Activated T-cell treated with anti-CD3 and anti-CD28 coated beads, Interleukin-2, amount 50 U/mL, for 72 hours (primary cell): ENCODE measurements at places on chromosomes 1 and 21.

GRCh38 chr1:221998186-221998612 is 256.3 kb upstream of the DUSP10 start:
- DNase-seq, result no peak

DNA sequence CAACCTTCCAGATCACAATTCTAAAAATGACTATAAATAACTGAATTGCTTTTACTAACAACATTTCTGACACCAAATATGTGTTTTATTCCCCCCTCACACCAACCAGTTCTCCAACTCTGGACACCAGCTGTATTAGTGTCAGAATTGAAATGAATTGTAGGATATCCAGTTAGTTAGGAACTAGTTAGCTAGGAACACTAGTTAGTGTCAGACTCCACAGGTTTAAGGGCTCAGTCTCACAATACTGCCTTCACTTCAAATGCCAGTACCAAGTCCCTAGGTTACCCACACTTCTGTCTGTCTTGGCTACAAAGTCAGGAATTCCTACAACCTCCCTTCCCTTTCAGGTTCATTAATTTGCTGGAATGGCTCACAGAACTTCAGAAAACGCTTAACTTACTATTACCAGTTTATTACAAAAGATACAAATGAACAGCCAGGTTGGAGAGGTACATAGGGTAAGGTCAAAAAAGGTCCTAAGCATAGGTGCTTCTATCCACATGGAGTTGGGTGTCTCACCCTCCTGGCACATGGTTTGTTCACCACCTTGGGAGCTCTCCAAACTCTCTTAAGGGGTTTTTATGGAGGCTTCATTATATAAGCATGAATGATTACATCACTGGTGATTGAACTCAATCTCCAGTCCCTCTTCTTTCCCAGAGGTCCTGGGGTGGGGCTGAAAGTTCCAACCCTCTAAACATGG is 4.2 kb downstream of the STXBP3 start:
- DNase-seq, result no peak

GRCh38 chr1:6184083-6184783 is 4.1 kb upstream of the CHD5 start:
- DNase-seq, result no peak

DNA sequence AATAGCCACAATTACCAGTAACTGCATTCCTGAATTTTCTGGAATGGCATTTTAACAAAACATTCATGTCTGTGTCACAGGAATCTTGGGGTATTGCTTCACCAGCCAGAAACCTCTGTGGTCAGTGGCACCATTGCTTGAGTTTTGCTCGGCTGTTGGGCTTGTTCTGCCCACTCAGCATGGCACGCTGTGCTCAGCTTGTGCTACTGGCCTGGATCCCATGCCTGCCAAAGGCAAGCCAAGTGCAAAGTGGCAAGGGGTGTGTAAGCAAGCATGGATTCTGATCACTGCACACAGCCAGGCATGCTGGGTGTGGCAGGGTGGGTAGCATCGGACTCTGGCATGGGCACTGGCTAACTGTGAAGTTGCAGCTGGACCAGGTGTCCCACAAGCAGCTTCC is 1150.9 kb downstream of the MRPL39 start:
- no peak for DNase-seq

GRCh38 chr1:223299553-223299952 is 64.4 kb downstream of the SUSD4 start:
- no peak for DNase-seq

GRCh38 chr21:33030633-33031032 is 4.9 kb downstream of the OLIG2 start:
- DNase-seq, result no peak

GRCh38 chr1:238088560-238089290 is 198.0 kb upstream of the ZP4 start:
- no peak for DNase-seq

- DNase-seq, result no peak
These were observed 148.4 kb downstream of the PSMG1 start for GRCh38 chr21:39034590-39035536.

GRCh38 chr21:45127937-45128336 is 53.6 kb downstream of the ADARB1 start:
- no peak for DNase-seq

DNA sequence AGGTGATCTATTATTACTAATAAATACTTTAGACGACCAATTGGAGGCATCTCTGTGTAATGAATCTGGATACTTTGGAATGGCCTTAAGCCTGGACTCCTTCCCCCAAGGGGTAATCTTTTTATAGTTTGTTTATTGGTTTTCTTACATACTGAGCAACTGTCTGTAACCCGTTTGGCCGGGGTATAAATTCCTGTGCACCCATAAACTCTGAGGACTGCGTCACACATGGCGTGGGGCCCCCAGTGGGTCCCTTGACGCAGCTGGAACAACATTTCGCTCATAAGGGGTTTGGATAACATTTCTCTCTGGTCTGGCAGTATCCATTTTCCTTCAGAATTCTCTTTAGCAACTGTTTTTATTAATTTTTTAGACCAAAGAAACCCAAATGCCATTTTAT is 26.5 kb downstream of the SCCPDH start:
- no peak for DNase-seq

DNA sequence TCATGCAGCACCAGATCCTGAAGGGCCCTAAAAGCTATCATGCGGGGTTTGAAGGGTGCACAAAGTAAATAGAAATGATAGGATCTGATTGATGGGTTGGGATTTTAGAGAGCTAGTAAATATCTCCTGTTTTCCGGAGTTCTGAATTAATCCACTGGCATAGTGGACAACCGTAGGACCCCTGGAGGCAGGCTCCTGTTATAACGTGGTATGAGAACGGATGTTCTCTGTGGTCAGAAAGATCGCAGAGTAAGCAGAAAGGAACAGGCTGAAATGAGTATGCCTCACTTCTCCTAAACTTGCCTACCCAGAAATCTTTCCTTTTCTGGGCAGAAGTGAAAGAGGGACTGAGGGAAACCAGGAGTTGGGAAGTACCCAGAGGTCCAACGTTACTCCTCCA is 470.8 kb downstream of the AJAP1 start:
- DNase-seq, result no peak

DNA sequence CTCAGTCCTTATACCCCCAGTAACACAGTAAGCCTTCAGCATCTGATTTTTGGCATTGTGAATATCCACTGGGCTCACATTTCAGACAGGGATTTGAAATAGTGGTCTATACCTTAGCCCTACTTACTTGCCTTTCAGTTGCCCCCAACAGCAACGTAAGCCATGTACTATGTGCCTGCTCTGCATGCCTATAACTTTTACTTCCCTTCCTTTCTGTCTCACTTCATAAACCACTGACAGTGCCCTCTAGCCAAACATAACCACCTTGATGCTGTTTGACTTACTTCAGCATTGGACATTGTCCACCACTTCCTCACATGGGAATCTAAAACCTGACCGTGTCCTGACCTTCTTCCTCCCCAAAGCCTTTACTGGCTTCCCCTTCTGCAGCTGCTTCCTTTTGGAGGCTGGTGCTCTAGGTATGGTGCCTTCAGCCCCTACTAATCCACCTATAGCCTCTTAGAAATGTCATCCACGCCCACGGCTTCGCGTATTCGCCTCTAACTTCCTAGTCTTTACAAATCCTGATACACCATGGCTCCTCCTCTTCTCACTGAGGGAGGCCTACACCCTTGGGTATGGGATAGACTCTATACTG is 3.6 kb upstream of the ZNF672 start:
- DNase-seq, result no peak

GRCh38 chr1:216032284-216032683 is 391.0 kb downstream of the USH2A start:
- DNase-seq, result no peak

DNA sequence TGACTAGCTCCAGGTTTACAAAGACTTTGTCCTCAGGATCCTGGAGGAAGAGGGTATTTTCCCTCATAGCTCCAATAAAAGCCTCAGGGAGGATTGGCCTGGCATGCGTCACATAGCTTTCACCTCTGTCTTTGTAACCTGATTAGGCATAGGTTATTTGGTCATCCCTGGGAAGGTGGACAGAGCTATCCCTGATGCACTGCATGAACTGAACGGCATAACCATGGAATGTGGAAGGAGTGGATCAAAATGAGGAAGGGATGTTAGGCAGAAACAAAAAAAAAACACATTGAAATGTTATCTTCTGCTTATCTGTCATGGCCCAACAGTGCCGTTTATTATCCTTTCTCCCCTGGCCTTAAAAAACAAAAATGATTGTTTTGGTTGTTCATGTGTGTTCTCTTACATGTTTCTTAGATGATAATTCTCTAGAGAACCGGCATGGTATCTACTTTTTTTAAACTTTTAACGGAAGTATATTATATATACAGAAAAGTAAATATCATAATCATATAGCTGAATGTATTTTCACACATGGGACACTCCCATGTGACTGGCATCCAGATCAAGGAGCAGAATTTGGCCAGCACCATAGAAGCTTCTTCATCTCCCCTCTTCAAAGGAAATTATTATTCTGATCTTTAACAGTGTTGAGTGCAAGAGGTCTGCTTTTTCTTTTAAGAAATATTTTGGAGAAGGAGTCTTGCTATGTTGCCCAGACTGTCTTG is 85.3 kb downstream of the RPS6KC1 start:
- DNase-seq, result no peak

DNA sequence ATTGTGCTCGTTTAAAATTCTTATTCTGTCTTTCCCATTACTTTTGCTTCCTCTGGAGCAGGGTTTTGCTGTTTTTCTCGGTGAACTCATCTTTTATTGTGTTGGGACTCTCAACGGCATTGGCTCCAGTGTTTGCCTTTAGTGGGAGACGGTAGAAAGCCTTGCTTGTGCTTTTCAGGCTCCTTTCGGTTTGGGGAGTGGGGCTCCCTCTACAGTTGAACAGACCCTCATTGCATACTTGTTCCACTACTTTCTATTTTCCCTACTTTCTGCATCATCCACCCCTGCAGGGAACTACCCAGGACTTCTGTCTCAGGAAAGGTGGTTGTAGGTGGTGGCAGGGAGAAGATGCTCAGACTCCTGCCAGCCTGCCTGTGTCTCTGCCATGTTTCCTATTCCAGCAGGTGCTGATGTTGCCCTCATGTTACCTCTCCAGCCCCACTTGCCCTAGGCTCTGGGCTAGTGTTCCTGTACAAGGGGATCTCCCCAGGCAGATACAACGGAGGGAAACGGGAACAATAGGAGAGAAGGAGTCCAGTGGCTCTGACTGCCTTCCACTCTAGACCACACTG is 68.5 kb upstream of the ZBTB18 start:
- no peak for DNase-seq

GRCh38 chr1:23742670-23743286 is 493 bp upstream of the ELOA start:
- no peak for DNase-seq

DNA sequence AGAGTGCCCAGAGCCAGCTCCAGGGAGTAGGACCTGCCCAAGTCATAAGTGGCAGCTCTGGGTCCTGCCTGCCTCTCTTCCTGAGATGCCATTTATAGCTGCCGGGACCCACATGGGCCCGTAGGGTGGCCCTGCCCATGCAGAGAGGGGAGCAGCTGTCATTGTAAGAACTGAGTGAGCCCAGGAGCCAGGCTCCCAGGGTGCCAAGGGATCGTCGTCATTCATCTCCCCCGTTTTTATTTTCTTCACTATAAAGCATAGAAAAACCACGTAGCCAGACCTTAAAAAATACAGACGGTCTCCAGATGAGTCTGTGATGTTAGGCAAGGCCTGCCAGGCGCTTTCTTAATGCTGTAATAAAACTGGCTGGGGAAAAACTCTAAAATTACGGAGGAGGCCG is 90.7 kb downstream of the IGSF21 start:
- no peak for DNase-seq

- no peak for DNase-seq
These were observed 108.7 kb downstream of the LTN1 start for GRCh38 chr21:28883931-28884330.

GRCh38 chr21:45011911-45012661 is 62.3 kb upstream of the ADARB1 start:
- no peak for DNase-seq

- no peak for DNase-seq
These were observed 28.0 kb downstream of the FUBP1 start for GRCh38 chr1:77950873-77951272.

- DNase-seq, result no peak
These were observed 32.9 kb downstream of the RASAL2 start for GRCh38 chr1:178126741-178127185.

DNA sequence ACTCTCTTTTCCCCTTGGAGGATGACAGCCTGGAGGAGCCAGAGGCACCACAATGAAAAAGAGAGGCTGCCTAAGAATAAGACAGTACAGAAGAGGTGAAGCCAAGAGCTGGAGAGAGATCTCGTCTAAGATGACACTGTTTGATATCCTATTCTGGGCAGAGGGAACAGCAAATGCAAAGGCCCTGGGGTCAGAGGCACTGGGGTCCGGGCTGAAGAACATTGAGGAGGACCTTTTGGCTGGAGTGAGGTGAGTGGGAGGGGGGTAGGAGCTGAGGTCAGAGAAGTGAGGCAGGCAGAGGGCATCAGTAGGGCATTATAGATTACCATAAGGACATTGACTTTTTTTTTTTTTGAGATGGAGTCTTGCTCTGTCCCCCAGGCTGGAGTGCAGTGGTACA is 19.3 kb upstream of the TMEM51 start:
- DNase-seq, result no peak
